EH (cell line): ENCODE measurements at places on chromosomes 7 and 10.

DNA sequence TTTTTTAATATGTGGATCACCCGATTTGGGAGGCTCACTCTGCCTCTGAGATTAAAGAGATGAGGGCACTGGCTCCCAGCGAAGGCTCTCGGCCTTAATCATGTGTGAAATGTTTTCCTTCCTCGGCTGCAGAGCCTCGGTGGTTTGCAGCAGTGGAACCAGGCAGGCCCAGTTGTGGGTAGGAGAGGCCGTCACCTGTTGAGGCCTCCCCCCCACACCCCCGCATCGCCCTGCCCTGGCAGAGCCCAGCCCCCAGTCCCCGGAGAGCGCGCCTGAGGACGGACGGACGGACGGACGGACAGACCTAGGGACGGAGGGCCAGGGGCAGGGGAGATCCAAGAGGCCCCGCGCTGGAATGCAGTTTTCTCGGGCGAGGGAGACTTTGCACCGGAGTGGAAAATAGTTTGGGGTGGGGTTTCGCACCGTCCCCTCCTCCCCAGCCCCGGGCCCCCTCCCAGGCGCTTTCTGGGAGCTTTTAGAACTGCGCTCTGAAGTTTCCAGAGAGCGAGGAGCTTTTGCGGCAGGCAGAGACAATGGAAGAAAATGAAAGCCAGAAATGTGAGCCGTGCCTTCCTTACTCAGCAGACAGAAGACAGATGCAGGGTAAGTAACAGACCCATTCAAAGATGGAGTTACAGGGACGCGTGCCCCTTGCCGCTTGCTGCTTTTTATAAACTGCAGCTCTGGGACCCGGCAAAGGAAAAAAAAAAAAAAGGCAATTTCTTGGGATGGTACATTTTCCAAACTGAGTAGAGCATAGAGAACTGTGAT lies at the start of gene KIAA1217:
Gene KIAA1217, plus strand, starts transcription at position 478 of the 771 bp plus-strand sequence. Its CDS starts 56 bp downstream, at position 534.
- peak; percentile 46 for DNase-seq

- DNase-seq: no peak
These were observed 111.0 kb downstream of the SMURF1 start for GRCh38 chr7:99032928-99033327.

DNA sequence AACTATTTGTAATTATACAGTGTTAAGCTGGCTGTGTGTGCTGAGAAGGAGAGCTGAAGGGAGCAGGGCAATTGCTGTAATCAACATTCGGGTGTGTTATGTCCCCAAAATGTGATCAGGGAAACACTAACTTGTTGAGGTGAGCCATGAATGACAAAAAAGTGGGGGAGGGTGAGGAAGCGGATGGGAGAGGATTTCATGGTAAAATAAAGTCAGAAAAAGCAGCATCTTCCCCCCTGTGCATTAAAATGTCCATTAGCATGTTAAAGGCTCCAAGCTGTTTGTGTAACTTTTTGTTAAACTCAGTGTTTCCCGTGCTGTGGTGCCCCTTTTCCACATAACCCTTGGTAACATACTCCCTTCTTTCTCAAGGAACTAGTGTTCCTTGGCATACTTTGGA lies 84.9 kb downstream of the ARID5B start:
- DNase-seq: no peak

- DNase-seq: peak; percentile 86
These were observed 5.2 kb downstream of the DUSP5 start for GRCh38 chr10:110502851-110503301.

DNA sequence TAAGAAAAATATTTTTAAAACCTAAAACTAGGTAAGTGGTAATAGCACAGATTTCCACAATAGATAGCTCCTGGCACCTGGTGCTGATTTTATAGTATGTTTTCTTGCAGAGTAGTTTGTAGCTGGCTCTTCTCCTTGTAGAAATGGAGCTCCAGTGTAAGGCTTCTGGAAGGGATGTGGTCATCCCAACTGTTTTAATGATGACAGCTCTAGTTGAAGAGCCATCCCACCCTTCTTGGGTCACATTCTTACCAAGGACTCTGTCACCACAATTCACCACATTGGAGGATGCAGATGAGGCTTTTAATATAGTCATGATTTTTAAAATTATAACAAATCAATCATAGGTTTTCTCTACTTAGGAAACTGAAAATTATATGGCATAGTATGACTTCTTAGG lies 31.0 kb downstream of the TES start:
- DNase-seq: peak; percentile 39

DNA sequence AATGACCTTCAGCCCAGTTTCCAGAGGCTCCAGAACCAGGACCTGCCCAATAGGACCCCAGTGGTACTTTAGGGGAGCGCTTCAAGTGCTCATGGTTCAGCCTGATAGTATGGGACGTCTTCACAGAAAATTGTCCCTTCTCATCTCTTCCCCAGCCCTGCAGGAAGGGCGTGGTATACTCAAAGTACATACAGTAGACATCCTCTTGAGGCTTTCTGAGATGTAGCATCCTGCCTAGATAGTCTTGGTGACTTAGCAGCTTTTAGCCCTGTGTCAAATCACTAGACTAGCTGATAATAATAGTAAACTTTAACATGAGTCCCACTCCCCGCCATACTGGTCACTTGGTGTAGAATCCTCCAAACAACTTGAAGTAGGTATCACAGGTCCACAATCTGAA lies 193.2 kb downstream of the CYP26A1 start:
- no peak for DNase-seq

DNA sequence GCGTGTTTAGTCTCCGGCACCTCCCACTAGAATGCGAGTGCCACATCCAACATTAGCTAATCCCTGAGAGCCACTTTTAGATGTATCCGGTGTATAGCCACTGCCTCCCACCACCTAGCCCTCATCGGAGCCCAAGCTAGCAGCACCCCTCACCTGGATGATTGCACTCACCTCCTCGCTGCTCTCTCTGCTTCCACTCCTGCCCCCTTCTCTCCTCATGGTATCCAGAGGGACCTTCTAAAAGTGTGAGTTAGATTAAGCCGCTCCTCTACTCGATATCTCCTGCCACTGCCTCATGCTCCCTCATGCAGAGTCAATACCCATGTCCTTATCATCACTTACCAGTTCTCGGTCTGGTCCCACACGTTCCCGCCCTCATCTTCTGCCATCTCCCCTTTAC lies 125.3 kb downstream of the RAB11FIP2 start:
- DNase-seq: no peak

GRCh38 chr10:14554091-14554490 lies 220.6 kb downstream of the FAM107B start:
- no peak for DNase-seq

DNA sequence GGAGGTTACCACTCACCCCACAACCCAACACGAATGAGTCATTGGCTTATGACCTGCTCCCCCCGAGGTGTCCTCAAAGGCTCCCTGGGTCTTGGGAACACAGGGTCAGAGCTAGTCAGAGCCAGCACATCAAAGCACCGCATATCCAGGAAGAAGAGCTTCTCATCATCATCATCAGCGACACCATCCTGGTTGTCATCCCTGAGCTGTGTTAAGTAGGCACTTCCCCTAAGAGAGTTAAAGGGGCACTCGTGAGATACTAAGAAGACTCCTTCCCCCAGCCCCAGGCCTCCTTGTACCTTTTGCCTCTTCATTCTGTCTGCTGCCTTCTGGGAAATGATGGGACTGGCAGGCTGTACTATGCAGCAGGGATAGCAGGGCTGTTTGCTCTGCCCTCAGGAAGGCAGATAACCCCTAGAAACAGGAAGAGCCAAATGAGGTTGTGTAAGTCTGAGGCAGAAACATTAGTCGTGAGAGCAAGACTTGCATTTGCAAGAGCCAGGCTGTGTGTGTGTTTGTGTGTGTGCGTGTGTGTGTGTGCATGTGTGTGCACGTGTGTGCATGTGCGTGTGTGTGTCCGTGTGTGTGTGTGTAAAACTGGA lies 11.1 kb upstream of the CPA1 start:
- peak; percentile 90 for DNase-seq

- DNase-seq: no peak
These were observed 127.8 kb downstream of the CELF2 start for GRCh38 chr10:11145495-11145855.

DNA sequence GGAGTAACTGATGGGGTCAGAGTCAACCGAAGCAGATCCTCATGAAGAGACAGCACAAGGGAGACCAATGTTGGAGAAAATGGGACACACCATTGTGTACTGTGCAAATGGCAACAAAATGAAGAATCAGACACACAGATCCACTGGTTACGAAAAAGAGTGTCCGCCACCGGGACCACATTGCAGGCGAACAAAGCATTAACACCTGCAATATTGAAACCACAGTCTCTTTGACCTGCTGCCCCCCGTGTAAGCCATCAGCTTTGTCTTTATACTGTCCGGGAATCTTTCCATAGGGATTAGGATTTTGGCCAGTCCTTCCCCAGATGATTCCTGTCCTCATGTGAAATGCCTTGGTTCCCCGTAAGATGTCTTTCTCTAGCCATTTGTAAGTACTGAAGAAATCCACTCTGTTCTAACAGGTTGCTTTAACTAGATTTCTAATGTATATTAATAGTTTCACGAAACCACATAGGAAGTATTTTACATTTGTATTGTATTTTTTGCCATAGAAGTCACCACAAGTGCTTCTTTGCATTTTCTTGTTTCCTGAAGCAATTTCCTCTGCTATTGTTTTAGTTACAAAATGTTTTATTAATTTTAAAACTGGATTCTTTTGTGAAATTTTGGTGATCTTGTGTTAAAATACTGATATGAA lies 140.8 kb upstream of the NFE2L3 start:
- DNase-seq: no peak

DNA sequence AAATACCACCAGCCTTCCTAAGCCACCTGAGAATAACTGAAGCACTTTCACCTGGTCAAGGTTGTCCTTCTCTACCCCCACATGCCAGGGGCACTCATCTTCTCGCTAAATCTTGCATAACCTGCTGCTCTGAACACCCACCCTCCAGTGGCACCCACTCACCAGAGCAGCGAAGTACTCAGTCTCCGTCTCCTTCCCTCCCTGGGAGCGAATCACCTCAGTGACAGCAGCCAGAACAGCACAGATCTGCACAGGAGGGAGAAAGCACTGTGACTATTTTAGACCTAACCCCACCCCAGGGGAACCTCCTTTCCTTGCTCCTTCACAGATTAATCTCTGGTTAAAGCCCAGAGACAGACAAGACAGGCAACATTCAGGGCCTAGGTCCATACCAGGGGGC lies 5.1 kb downstream of the RRP12 start:
- DNase-seq: no peak

GRCh38 chr7:5296611-5297226 lies 14.0 kb downstream of the SLC29A4 start:
- DNase-seq: no peak

- DNase-seq: no peak
These were observed 26.5 kb downstream of the HDAC9 start for GRCh38 chr7:18521945-18522566.

DNA sequence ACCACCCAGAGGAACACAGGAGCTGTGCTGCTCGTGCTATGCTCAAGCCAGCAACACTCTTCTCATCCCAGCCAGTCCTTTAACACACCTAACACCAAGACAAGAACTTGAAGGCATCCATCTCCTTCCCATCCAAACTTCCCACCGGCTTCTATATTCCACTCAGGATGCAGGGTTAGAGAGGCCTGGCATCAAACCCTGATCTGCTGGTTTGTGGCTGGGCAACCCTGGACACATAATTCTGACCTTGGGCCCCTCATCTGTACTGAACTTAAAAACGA lies 5.6 kb upstream of the MYO1G start:
- no peak for DNase-seq

DNA sequence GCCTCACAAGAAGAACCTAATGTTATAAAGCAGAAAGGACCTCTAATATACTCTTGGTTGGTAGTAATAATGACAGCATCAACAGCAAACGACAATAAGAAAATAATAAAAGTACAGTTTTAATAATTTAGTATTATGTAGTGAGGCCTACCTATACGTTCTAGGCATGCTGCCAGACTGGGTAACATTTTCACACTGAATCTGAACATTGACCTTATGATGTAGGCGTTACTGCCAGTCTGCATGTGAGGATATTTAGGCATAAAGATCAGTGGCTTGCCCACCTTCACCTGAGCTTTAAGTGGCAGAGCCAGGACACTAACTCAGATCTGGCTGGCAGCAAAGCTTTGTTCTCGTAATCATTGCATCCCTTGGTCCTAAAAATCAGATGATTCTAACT lies 2.5 kb downstream of the FGL2 start:
- no peak for DNase-seq

DNA sequence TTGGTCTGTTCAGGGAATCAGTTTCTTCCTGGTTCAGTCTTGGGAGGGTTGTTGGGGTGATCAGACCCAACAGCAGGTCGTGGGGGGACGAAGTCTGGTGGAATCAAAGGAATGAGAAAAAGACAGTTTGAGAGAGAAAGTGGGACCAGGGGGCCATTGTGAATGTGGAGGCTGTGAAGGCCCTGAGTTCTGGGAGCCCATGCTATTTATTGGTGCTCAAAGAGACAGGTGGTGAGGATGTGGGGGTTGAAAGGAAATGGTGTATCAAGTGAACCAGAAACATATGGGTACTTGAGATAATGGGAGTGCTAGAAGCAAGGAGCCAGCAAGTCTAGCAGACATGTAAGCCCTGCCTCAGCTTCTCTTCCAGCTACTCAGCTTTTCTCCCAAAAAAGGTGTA lies 84.1 kb downstream of the CCSER2 start:
- no peak for DNase-seq

DNA sequence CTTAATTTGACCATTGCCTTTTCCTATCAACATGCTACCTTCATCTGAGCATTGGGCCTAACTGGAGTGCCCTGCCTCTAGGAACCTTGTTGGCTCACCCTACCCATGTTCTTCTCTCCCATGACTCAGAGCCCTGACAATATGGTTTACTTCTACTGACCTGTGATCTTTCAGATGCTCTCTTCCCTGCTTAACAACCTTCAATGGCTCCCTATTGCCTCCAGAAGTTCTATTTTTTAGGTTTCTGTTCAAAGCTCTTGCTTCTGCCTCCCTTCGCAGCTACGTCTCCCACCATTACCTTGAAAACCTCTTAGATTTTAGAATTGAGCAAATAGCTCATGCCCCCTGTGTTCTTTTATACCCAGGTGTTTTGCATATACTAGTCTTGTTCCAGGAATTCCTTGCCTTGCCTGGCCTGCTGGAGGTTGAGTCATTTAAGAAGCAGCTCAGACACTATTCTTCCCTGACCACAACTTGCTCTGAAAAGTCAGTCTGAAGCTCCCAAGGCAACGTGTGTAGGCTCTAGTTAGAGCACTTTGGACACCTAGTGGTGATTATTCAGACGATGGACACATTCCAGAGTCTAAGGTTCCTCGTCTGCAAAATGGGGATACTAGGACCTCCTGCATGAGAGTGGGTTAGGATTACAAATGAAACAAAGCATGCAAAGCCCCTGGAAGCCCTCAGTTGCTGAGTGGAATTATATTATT lies 64.4 kb upstream of the EMX2 start:
- peak; percentile 88 for DNase-seq
